Vagina (tissue), 2 donors: ENCODE measurements at places on chromosomes 12 and 14.

DNA sequence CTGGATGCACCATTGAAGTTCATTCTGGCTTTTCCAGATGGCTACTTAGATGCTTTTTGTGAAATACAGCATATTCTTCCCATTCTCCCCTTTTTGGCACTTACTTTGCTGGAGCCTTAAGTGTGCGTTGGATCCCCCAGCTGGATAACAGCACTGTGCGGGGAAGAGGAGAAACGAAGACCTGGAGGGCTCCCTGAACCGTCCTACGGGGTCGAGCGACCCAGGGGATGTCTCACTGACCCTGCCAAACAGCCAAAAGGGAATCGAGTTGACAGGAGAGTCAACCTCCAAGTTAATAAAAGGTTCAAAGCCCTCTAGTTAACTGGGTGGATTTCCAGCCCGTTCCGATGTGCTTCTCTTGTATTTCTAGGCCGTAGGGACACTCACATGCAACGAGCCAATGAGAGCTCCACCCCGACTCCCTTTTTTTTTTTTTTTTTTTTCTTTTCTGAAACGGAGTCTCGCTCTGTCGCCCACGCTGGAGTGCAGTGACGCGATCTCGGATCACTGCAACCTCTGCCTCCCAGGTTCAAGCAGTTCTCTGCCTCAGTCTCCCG lies 1.0 kb upstream of the CAMKK2 start:
- DNase-seq: no peak

- DNase-seq: no peak
Observed at GRCh38 chr12:100661300-100661951, 87.9 kb downstream of the GAS2L3 start.

GRCh38 chr12:129215556-129215955 lies 362.3 kb downstream of the GLT1D1 start:
- DNase-seq: no peak

GRCh38 chr14:61662437-61663311 lies 32.6 kb upstream of the HIF1A start:
- no peak for DNase-seq

DNA sequence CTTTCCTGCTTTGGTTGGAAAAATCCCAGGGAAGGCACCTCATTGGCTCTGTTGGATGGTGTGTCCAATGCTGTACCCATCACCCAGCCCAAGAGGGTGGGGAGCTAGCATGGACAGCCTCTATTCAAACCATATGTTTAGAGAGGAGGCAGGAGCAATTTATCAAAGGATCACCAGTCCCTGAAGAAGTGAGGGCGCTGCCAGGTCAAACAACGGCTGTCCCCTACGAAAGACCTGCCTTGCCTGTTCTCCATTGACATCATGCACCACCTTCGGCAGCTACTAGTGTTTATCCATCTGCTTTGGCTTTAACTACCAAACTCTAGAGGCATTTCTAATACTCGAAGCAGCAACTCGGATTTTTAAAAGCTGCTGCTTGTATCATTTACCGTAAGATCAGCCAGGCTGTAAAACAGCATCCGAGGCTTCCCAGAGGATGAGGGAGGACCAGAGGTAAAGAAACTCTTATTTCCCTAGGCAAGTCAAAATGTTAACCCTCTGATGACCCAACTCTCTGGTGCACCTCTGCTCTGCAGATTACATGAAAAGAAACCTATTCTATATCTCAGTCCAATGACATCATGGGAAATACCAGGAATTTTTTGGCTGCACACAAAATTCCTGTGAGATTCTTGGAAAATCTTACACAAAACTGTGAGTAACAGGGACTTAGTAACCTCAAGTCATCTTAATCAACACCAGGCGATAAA lies 720.9 kb upstream of the TBX3 start:
- DNase-seq: no peak

DNA sequence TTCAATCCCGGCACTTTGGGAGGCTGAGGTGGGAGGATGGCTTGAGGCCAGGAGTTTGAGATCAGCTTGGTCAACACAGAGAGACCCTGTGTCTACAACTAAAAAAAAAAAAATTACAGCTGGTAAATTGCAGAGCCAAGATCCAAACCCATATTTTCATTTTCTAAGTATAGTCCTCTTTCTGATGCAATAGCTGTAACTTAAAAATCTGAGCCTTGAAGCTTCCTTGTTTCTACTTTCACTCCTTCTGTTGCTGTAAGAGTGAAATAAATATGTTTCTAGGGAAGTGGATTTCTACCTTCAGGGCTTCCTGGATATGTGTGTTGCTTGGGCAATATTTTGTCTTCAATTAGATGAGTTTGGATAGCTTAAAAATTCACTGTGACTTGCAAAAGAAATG lies 42.0 kb upstream of the PRICKLE1 start:
- DNase-seq: no peak

DNA sequence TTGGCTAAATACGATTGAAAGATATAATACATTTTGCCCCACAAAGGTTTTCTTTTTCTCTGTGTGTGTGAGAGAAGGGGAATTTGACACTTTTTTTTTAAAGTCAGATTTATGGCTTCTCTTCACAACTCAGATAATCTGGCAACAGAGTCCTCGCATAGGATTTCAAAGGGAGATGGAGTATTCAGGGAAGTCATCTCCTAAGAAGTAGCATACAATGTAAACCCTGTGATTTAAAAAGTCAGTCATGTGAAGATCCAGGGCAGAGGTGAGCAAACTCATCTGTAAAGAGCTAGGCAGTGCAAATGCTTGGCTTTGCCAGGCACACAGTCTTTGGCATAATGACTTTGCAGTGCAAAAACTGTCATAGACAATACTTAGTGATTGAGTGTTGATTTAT lies 1526.3 kb downstream of the AACS start:
- DNase-seq: no peak

GRCh38 chr12:57164454-57164853 lies 17.0 kb upstream of the LRP1-AS start:
- no peak for DNase-seq

- no peak for DNase-seq
Observed at GRCh38 chr12:79194595-79194994, 330.0 kb downstream of the SYT1 start.

DNA sequence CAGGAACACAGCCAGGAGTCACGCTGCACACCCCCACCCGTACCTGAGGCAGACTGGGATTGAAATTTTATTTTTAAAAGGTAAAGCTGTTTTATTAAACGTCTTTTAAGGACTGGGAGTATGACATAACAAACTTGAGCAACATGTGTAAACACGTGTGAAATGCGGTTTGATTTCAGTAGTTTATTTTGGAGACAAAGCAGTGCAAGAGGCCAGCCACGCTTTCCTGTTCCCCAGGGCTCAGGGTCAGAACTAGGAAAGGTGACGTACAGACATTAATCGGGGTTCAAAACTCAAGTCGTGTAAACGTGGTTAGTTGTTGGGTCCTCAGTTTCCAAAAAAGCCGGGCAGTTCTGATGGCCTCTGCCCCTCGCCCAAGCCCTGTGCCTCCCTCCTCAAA lies 16.7 kb downstream of the CHGA start:
- no peak for DNase-seq

GRCh38 chr12:5927732-5928516 lies 17.1 kb downstream of the ANO2 start:
- DNase-seq: no peak

DNA sequence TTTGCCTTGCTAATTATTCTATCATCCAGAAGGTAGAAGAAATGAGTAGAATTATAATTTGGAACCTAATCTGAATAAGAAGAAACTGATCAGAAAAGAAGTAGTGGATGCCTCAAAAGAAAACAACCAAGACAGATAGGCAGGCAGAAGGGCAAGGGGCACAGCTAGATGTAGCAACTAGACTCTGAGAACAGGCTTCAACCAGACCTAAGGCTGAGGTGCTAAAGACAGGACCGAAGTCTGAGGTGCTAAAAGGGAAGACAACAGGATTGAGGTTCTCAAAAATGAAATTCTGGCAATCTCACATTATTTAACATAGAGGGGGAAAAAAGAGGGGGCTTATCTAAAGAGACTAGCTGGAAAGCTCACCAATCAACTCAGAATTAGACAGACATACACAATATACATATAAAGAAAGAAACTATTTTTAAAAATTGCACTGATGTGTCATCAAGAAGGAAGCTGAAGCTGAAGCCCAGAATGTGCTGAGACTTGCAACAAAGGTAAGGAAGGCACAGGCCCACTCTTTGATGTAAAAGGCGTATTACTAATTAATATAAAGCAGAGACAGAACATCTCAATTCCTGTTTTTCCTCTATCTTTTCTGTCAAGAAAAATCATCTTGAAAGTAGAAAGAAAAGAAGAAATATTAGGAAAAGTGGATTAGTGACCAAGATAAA lies 43.8 kb upstream of the CSRNP2 start:
- DNase-seq: no peak

DNA sequence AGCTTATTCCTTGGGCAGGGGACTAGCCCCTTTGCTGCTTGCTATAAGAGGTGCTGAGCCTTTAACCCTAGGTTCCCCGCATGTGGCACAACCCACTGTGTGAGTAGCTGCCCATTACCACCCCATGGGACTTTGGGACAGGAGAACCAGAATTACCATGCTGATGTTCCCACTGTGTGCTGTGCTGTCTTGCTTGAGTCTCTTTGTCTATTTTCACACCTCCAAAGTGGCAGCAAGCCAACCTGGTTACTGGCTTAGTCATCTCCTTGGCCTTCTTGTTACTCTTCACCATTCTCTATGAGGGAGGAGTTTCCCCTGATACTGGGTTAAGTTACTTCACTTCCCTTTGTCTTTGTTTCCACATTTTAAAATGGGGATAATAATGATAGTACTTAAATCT lies 73.4 kb upstream of the ETV6 start:
- no peak for DNase-seq

DNA sequence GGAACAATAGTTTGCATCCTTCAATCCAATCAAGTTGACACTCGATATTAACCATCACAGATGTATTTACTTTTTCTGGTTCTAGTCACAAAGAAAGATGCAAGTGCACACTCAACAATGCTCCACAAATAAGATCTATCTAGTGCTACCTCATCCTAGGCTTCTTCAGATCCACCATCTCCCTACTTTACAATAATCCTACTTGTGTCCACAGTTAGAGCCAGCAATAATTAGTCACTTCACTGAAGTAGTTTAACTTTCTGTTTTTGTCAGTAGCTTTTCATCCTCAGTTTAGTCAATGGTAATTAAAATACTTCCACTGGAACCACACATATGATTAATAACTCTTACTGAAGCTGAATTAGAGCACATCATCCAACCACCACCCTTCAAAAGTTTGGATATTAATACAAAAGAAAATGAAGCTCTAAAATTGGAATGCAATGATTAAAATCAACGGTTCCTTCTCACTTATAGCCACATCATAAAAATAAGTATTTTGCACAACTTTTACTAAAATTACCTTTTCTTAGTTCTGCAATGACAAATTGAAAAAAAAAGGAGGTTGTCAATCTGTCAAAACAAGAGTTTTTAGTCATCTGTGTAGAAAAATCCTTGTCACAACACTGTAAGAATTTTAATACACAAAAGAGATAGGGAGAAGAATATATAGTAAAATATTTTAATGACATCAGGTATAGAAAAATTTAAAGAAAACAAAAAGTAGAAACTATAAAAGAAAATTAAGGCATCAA lies 28.2 kb upstream of the SNRPF start:
- DNase-seq: no peak

GRCh38 chr14:67429510-67430205 lies 17.7 kb upstream of the PLEK2 start:
- no peak for DNase-seq

GRCh38 chr12:121494093-121494787 lies 86.6 kb downstream of the KDM2B start:
- no peak for DNase-seq

DNA sequence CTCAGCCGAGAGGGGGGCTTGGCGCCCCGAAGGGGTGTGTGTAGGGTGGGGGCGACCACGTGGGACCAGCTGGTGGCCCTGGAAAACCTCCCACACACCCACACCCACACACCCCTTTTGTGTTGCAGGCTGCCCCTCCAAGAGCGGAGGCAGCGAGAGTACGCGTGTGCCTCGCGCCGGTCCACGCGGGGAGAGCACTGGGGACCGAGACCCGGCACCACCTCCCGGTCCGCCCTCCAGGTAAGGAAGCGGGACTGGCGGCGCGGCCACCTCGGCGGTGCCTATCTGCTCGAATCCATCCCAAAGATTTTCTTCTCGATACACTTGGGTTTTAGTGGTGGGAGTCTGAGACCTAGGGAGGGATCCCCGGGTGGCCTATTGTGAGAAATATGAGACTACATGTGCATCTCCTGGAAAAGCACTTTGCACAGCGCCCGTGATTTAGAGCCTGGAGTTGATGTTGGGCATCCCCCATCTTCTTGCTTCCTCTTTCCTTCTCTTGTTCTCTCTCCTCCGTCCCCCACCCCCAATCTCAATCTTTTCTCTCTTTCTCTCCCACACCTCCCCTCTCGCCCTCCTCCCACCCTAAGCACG lies 393 bp downstream of the SYT1 start:
- no peak for DNase-seq

DNA sequence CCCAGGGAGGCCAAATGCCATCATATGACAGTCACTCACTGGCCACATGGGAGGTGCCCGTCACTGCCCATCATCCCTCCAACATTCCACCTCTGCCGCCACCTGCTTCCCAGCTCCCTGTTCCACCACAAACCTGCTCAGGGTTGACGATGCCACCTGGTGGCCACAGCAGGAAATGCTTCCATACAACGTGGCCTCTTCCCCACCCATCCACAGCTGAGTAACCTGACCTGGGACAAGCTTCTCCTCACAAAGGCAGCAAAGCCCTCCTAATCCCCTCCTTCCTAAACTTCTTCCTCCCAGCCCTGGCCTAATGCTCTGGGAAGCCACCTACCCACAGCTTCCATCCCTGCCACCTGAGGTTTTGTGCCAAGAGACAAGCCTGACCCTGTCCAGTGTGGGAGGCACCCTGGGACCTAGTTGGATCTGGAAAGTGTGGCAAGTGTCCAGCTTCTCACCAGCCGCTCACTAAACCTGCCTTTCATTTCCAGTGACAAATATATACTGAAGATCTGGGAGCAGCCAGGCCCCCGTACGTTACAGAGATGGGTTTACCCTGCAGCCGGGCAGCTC lies 4.3 kb downstream of the DEGS2 start:
- DNase-seq: no peak

- DNase-seq: no peak
Observed at GRCh38 chr12:82660541-82661325, 26.0 kb upstream of the TMTC2 start.

DNA sequence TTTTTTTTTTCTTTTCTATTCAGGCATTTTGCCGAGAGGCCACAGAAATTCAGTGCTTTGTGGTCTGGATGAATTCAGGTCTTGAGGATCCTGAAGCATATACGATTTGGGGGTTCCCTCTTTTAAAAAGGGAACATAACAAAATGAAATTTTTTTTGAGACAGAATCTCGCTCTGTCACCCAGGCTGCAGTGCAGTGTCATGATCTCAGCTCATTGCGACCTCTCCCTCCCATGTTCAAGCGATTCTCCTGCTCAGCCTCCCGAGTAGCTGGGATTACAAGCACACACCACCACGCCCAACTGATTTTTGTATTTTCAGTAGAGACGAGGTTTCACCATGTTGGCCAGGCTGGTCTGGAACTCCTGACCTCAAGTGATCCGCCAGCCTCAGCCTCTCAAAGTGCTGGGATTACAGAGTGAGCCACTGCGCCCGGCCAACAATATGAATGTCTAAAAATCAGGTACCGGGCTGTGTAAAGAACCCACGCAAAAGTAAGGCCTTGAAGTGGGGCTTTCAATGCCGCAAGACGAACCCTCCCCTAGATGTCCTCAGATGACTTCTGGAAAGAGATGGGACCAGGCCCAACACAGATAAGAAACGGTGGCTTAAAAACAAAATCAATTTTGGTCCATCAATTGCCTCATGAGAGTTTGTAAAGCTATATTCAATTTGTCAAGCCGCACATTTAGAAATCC lies 30.0 kb downstream of the TESC start:
- no peak for DNase-seq

- DNase-seq: no peak
Observed at GRCh38 chr14:99146616-99147365, 125.2 kb downstream of the BCL11B start.

- no peak for DNase-seq
Observed at GRCh38 chr14:46985529-46986380, 334.2 kb upstream of the RPL10L start.
